ENCODE measurements at places on chromosomes 2 and 18. TPM values are rescaled to one million over a fixed set of nuclear protein-coding genes. Genes with fewer than 3 reads are reported as not detected.
A peak's percentile ranks its signal among the peaks of the same experiment; 100 is the strongest.

- H3K36me3 ChIP-seq, result no peaks in the 10 kb centered on the region
- DNase-seq, result no peak
- peaks cover 1% of the 10 kb centered on the region for H3K27me3 ChIP-seq
- no peak overlapping the region for H3K4me3 ChIP-seq
- H3K27ac ChIP-seq, result no peak overlapping the region
These were observed 135.5 kb downstream of the MYO3B start for GRCh38 chr2:170313347-170313991.

- no peaks in the 10 kb centered on the region for H3K36me3 ChIP-seq
- H3K4me1 ChIP-seq, result peaks cover under 1% of the 10 kb centered on the region
- no peaks in the 10 kb centered on the region for H3K27me3 ChIP-seq
- H3K27ac ChIP-seq, result no peak overlapping the region
These were observed 93.3 kb downstream of the ST6GAL2 start for GRCh38 chr2:106792671-106793070.

DNA sequence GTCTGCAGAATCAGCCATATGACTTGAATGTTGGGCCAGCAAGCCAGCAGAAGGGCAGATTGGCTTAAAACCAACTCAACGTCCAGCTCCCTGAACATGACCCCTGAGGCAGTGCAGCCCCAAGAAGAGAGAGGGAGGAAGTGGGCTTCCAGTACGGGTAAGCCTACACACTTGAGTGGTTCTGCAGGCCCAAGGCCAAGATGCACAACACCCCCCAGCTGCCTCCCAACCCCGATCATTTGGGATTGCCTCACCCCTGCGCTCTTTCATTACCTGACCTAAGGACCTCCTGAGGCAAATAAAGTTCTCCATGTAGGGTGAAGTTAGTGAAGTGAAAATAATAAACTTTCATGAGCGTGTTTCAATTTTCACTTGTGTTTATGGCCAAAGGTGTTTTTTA is 536.0 kb downstream of the TNS1 start:
- H3K27me3 ChIP-seq, result no peaks in the 10 kb centered on the region
- H3K4me3 ChIP-seq, result no peak overlapping the region
- no peak for DNase-seq
- H3K36me3 ChIP-seq, result no peaks in the 10 kb centered on the region
- no peaks in the 10 kb centered on the region for H3K4me1 ChIP-seq

DNA sequence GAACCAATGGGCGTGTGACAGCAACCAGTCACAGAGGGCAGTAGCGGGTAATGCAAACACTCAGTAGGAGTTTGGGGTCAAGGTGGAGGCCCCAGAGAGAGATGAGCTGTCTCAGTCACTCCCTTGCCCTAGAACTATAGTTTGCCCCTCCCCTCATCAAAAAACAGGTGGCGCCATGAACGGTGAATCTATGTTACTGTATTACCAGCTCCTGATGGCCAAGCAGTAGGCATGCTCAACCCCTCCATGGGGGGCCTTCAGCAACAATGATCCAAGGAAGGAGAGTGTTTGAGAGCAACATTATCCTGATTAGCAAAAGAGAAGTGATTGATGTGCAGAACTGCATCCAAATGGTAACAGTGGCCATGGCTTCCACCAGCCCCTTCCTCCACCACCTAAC is 30.4 kb downstream of the TRABD2A start:
- no peaks in the 10 kb centered on the region for H3K4me1 ChIP-seq
- no peak overlapping the region for H3K4me3 ChIP-seq
- H3K27me3 ChIP-seq, result no peaks in the 10 kb centered on the region
- H3K36me3 ChIP-seq, result no peaks in the 10 kb centered on the region
- no peak overlapping the region for H3K27ac ChIP-seq

- no peak overlapping the region for H3K27ac ChIP-seq
- no peaks in the 10 kb centered on the region for H3K36me3 ChIP-seq
- H3K4me1 ChIP-seq, result peaks cover 5% of the 10 kb centered on the region
- no peak overlapping the region for H3K4me3 ChIP-seq
- no peak for DNase-seq
- H3K27me3 ChIP-seq, result no peaks in the 10 kb centered on the region
These were observed 4.5 kb downstream of the CEBPZ start for GRCh38 chr2:37226863-37227262.

GRCh38 chr2:28594000-28594331 is 98.1 kb downstream of the PLB1 start:
- no peak for DNase-seq
- no peaks in the 10 kb centered on the region for H3K4me1 ChIP-seq
- peak overlapping the region; percentile 72 for H3K27ac ChIP-seq

DNA sequence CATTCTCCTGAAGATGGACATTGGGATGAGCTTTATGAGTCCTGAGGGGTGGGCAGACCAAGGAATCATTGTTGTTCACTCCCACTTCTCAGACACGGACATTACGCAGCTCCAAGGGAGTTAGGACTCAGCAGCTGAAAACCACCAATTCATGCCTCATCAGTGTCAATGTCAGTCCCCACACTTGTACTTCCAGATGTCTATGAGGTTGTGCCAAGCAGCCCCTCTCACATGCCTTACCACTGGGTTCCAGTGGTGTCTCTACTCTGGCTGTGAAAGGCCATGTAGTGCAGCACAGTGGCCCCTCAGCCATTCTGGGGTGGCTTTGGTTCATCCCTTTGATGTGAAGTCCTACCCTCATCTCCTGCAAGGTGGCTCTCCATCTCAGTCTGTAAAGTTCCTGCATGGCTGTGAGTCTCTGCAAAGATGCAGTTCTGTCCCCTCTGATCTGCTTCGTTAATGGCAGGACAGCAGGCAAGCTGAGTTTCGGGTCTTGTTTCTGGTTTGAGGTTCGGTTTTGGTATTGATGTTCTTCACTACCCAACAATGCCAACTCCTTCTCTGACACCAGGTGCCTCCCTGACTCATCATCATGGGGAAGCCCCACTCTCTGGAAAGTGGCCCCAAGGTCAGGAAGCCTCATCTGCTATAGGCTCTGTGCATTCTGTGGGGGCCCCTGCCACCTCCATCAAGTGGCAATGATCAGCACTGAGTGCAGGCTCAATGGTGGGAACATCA is 14.0 kb upstream of the COL6A3 start:
- H3K36me3 ChIP-seq, result no peaks in the 10 kb centered on the region
- DNase-seq, result no peak
- H3K4me3 ChIP-seq, result no peak overlapping the region
- no peak overlapping the region for H3K27ac ChIP-seq
- H3K4me1 ChIP-seq, result no peaks in the 10 kb centered on the region
- no peaks in the 10 kb centered on the region for H3K27me3 ChIP-seq

GRCh38 chr2:152432206-152432653 is 97.3 kb downstream of the FMNL2 start:
- H3K27me3 ChIP-seq, result no peaks in the 10 kb centered on the region
- H3K4me3 ChIP-seq, result no peak overlapping the region
- H3K36me3 ChIP-seq, result no peaks in the 10 kb centered on the region
- peaks cover 6% of the 10 kb centered on the region for H3K4me1 ChIP-seq
- no peak overlapping the region for H3K27ac ChIP-seq

DNA sequence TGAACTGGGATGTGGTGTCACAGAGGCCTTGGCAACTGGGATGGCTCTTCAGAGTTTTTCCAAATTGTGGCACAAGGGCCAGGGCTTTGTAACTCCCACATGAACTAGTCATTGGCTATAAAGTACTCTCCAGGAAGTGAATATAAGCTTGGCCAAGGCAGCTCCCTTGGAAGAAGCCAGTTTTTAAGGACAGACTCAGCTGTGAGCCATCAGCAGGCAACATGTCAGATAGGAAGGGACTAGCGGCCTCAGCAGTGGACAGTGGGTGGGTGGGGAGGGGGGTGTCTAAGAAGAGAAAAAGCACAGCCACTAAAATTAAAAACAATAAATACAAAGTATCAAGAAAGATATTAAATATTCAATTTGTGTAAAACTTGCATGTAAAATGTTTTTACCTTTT is 691.1 kb upstream of the PIK3C3 start:
- no peak overlapping the region for H3K27ac ChIP-seq
- H3K36me3 ChIP-seq, result no peaks in the 10 kb centered on the region
- DNase-seq, result no peak

The MC4R gene
- total RNA-seq, result not detected
